Central memory CD4-positive, alpha-beta T cell (primary cell): ENCODE measurements at places on chromosomes 16 and 17.

DNA sequence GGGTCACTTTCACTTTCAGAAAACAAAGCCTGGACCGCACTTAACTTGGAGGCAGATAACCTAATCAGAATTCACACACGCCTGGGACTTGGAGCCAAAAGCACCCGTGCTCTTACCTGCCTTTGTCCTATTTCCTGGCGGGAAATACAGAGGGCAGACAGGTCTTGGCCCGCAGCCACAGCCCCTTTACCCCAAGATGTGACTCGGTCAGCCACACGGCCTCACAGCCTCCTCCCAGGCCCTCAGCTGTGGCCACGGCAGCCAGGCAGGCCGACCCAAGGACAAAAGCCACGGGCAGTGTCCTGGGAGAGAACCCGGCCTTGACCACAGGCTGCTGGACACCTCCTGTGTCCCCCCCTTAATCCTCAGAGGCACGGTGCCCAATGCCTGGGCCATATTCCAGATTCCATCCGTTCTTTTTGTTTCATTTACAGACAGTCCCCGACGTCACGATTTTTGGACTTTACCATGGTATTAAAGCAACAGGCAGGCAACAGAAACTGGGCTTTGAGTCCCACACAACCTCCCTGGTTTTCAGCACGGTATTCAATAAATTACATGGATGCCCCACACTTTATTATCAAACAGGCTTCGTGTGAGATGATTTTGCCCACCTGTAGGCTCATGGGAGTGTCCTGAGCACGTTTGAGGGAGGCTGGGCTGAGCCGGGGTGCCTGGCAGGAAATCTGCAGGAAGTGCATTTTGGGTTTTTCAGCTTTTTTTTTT, 30.1 kb upstream of the GAA start:
- DNase-seq = no peak

GRCh38 chr16:15954814-15955151, 5.4 kb downstream of the ABCC1 start:
- no peak for DNase-seq

DNA sequence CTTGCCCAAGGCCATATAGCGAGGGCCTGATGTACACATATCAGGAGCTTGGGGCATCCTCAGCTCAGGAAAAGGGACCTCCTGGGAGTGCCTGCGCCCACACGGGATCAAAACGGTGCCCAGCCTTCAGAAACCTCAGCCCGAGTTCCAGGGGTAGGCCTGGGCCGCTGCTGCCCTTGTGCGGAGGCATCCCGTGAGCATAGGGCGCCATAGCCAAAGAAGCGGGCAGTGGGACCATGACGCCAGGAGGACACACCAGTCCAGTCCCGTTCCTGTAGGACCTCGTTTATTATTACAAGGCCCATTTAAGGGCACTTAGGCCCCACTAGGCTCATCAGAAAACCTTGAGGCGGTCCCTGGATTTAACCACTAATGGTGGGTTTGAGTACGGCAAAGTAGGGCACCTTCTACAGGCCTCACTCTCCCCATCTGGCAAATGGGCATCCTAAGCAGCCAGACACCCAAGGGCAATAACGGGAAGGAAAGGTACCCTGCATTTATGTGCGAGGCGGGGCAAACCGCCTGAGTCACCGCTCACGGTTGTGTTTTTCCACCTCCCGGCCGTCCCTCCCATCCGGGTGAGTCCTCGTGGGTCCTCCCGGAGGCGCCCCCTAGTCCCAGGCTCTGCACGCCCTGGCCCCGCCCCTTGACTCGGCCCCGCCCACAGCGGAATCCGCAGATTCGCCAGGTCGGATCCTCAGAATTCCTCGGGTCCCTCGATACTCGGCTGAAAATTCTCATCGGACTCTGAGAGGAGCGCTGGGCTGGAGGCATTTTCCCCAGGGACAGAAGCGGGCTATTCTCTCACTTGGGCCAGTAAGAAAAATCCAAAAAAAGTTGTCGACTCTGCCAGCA, 726 bp upstream of the SETD1A start:
- DNase-seq = peak; percentile 69

DNA sequence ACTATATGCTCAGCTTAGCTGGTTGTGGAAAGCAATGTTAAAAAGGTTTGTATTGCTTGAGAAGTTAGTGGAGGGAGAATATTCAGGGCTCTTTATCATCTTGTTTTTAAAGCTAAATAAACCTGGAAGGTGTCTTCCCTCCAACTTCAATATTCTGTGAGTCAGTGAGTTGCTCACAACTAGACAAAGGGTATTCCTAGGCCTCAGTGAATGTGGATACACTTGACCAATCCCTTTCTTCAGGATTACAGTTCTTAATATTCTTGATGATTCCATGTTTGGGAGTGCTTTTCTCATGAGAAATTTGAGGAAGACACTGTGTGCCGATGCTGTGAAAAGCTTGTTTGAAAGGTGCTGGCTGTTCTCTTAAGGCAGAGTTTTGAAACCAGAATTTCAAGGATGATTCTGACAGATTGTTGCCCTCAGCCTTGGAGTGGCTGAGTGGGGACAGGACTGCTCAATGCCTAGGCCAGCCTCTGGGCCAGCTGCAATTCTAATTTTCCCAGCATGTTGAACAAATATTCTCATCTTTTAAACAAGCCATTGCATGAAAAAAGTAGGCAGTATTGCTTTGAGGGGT, 30.1 kb downstream of the MAP2K4 start:
- DNase-seq = no peak

GRCh38 chr16:66862023-66862520, 17.9 kb downstream of the CA7 start:
- DNase-seq = no peak

- DNase-seq = no peak
These were observed 111.1 kb downstream of the GAS7 start for GRCh38 chr17:10087355-10087754.

GRCh38 chr16:57308041-57308440, 23.6 kb upstream of the PLLP start:
- no peak for DNase-seq

DNA sequence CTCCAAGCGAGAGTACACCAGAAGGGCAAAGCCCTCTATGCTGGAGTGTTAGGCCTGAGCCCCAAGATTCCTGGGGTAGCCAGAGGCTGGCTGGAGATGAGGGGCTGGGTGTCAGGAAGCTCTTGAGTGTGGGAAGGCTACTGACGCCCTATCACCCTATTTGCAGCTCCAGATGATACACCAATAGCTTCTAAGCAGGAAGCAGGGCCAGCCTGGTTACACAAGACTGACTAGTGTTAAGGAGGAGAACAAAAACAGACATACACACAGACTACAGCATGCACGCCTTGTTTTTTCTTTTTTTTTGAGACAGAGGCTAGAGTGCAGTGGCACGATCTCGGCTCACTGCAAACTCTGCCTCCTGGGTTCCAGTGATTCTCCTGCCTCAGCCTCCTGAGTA, 15.9 kb downstream of the POLR3K start:
- DNase-seq = no peak

DNA sequence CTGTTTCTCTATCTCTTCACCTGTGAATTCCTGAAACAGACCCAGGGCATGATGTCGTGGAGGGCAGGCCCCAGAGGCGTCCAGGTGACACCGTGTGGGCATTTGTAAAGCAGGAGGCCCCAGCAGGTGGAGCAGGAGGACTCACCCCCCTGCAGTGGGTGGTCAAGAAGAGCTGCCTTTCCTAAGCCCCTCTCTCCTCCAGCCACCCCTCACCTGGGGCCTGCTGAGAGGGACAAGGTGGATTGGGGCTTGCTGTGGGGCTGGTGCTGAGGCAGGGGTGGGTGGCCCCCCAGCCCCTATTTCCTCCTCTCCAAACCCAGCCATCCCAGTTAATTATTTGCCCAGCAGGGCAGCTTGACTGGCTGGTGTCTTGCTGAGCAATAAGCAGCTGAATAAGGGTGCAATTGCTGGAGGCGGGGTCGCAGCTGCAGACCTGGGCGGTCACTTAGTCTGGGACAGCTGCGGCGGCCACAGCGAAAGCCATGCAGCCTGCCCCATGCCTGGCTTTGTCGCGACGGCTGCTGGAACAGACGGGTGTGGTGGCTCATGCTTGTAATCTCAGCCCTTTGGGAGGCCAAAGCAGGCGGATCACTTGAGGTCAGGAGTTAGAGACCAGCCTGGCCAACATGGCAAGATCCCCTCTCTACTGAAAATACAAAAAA, 56.4 kb downstream of the JPH3 start:
- DNase-seq = no peak

GRCh38 chr16:69845181-69845580, 83.0 kb downstream of the WWP2 start:
- no peak for DNase-seq

GRCh38 chr17:49180303-49180702, 30.1 kb downstream of the GNGT2 start:
- DNase-seq = peak; percentile 55

- no peak for DNase-seq
These were observed 4.3 kb upstream of the PPP1R1B start for GRCh38 chr17:39622380-39623006.

DNA sequence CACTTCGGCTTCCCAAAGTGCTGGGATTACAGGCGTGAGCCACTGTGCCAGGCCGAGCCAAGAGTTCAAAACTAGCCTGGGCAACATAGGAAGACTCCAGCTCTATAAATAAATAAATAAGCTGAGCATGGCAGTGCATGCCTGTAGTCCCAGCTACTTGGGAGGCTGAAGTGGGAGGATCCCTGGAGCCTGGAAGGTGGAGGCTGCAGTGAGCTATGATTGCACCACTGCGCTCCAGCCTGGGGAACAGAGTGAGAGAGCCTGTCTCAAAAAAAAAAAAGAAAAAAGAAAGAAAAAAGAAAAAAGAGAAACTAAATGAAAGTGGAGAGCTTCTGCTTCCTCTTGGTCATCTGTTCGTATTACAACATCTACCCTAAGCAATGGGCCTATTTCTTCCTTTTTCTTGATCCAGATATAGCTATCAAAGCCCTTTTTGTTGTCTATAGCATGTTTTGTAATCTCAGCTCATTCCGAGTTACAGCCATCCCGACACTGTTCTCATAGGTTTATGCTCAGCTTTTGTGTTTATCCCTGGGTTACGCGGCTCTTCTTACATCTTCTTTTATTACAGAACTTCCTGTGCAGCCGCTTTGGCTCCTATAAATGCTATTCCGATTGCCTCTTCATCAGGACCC, 14.1 kb upstream of the MAPK3 start:
- DNase-seq = no peak

- no peak for DNase-seq
These were observed 4.3 kb downstream of the SUMO2 start for GRCh38 chr17:75178453-75178852.

GRCh38 chr16:12576878-12577277, 226.8 kb downstream of the CPPED1 start:
- no peak for DNase-seq

GRCh38 chr16:85281181-85281580, 168.9 kb upstream of the CIBAR2 start:
- DNase-seq = no peak

DNA sequence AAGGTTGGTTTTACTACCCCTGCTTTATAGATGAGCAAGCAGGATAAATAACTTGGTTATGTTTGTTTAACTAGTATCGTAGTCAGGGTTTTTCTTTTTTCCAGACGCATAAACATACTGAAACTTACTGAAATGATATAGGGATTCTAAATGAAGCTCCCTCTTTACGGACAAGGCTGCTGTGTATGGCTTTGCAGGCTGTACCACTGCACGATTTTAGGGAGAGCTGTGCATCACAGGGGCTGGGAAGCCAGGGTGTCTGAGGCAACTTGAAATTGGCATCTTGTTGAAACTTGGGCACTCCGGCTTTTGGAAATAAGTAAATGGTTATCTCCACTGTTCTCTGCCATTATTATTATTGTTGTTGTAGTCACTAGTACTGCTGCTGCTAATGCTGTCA, 218.1 kb upstream of the CDH8 start:
- no peak for DNase-seq

GRCh38 chr16:3073448-3073847, 8.0 kb downstream of the IL32 start:
- no peak for DNase-seq

DNA sequence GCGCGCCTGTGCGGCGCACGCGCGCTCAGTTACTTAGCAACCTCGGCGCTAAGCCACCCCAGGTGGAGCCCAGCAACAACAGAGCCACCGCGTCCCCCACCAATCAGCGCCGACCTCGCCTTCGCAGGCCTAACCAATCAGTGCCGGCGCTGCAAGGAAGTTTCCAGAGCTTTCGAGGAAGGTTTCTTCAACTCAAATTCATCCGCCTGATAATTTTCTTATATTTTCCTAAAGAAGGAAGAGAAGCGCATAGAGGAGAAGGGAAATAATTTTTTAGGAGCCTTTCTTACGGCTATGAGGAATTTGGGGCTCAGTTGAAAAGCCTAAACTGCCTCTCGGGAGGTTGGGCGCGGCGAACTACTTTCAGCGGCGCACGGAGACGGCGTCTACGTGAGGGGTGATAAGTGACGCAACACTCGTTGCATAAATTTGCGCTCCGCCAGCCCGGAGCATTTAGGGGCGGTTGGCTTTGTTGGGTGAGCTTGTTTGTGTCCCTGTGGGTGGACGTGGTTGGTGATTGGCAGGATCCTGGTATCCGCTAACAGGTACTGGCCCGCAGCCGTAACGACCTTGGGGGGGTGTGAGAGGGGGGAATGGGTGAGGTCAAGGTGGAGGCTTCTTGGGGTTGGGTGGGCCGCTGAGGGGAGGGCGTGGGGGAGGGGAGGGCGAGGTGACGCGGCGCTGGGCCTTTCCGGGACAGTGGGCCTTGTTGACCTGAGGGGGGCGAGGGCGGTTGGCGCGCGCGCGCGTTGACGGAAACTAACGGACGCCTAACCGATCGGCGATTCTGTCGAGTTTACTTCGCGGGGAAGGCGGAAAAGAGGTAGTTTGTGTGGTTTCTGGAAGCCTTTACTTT, at the start of gene UBB:
TSS of gene UBB (plus strand) at position 452 of the 856 bp plus-strand sequence. CDS start 817 bp downstream, outside the sequence.
- DNase-seq = peak; percentile 96

- DNase-seq = no peak
These were observed 10.6 kb downstream of the CA10 start for GRCh38 chr17:52147872-52148271.

DNA sequence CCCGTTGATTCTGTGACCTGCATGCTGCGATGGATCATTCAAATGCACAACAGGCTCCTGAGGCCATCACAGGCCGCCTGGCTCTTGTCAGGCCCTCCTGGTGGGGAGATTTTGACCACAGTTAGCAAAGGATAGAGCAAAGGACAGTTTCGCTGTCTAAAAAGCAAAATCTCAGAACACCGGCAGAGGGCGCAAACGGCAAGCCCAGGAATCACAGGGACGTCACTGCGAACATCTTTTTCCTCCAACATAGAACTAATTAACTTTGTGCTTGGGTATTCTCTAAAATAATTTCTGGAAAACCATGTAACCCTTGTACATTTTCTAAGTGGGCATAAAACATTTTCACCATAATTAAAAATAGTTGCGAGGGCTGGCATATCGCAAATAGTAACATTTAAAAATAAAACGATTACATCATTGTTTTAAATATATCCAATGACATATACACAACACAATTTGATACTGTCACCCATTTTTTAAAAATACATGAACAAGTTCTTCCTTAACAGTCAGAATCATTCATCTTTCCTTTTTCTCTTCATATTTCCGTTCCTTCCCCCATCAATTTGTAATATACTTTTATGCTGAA, 19.7 kb upstream of the SLC47A1 start:
- DNase-seq = peak; percentile 52

- DNase-seq = peak; percentile 81
These were observed 4.6 kb downstream of the DHX58 start for GRCh38 chr17:42107597-42108576.

GRCh38 chr17:28046034-28046825, 3.8 kb downstream of the NLK start:
- no peak for DNase-seq

GRCh38 chr17:42016411-42016831, 818 bp downstream of the DNAJC7 start:
- DNase-seq = no peak

- DNase-seq = no peak
These were observed 370.0 kb downstream of the CDH11 start for GRCh38 chr16:64751906-64752305.

- peak; percentile 17 for DNase-seq
These were observed 11.1 kb downstream of the SCN4A start for GRCh38 chr17:63961355-63962212.
